ENCODE measurements at places on chromosomes 2 and 18.
A peak's percentile ranks its signal among the peaks of the same experiment; 100 is the strongest.

DNA sequence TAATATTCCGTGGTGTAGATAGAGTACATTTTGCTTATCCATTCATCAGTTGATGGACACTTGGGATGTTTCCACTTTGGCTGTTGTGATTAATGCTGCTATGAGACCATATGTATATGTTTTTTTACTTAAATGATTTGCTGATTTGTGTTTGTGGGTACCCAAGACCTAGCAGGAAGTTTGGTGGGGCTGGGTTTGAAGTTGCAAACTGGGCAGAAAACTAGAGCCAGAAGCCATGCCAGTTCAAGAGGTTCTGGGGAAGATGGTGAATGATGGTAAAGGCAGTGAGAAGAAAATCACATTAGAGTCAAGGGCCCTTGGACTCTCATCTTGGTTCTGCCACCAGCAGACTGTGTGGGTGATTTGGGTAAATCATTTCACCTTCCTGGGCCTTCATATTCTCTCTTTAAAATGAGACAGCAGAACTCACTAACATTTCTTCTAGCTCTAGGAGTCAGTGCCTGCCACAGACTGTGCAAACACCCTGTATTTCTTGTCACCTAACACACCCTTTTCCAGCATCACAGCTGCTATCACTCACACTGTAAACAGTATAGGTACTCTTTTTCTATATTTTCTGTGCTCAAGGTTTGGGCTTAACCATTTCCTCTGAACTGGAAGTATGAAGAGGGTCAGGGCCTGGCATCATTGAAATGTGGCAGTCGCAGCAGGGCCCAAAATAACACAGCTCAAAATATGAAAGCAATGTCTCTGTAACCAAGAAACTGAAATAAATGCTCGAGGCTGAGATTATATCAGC, 8.4 kb upstream of the CTLA4 start:
- DNase-seq = no peak

DNA sequence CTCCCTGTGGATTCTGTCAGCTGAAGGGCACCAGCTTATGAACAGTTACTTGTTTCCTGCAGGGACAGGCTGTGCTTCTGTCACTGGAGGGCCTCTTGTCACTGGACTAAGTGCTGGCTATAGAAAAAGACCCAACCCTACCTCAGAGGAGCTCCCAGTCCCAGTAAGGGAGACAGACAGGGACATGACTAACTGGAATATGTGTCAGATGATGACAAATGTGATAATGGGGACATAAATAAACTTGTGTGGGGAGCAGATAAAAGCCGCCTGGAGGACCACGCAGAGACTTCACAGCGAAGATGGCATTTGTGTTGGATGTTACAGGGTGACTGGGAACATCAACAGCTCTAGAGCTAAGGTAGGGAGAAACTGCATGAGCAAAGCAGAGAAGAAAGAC, 95.0 kb downstream of the MAPRE2 start:
- DNase-seq = no peak

DNA sequence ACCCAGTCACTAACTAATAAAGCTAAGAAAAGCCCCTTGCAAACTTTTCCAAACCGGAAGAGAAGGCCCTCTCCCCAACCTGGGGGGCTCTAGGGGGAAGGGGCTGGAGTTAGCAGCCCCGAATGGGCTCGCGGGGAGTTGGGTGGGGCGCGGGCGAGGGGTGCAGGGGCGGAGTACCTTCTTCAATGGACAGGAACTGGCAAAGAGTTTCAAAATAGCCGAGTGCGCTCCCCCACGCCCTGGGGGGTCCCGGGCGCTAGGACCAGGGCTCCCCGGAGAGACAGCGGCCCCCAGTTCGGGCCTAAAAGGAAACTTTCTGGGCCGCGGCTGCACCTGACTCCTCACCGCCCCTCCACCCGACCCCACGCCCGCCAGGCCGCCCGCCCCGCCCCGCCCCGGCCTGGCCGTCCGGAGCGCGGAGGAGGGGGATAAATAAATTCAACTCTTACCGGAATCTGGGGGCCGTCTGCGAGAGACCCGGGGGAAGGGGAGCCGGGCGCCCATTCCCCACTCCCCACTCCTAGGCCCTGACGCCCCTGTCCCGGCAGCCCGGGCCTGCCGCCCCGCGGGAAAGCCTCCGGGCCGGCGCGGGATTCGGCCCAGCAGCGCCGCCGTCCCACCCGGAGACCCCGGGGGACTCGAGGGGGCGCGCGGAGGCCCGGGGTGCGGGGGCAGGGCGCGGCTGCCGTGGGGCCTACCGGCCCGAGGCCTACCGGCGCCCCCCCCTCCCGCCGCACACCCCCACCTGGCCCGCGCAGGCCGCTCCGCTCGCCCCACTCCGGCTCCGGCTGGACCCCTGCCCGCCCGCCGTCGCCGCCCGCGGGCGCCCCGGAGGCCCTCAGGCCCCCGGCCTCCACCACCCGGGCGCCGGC, 868 bp downstream of the INO80D start:
- peak; percentile 63 for DNase-seq

- DNase-seq = peak; percentile 67
Observed at GRCh38 chr18:57881818-57882413, 78.8 kb upstream of the ATP8B1 start.

- no peak for DNase-seq
Observed at GRCh38 chr18:35658112-35658511, 76.6 kb downstream of the GALNT1 start.

DNA sequence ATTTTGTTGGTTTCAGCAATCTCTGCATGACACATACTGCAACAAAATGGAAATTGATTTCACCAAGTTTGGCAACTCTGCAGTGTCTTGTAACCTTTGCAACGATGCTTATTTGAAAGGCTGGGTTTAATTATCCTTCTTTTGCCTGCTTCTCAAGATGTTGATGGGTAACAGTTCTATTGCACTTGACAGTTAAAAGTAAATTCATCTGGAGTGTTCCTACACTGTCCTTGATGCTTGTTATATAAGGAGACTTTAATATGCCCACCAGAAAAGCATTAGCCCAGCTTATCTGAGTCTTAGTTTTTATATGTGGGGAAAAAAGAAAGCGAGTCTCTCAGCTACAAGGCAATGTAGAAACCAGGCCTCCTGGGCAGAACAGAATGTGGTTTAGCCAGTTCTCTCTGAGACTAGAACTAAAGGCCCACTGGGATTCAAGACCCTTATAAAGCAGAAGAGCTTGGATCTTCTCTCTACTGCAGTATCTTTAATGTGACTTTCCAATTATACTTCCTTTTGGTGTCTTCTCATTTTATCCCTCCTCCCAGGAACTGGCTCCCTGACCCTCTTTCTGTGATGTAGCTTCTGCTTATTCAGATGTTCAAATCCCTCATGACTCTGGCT, 106.8 kb upstream of the LYPD6 start:
- no peak for DNase-seq

DNA sequence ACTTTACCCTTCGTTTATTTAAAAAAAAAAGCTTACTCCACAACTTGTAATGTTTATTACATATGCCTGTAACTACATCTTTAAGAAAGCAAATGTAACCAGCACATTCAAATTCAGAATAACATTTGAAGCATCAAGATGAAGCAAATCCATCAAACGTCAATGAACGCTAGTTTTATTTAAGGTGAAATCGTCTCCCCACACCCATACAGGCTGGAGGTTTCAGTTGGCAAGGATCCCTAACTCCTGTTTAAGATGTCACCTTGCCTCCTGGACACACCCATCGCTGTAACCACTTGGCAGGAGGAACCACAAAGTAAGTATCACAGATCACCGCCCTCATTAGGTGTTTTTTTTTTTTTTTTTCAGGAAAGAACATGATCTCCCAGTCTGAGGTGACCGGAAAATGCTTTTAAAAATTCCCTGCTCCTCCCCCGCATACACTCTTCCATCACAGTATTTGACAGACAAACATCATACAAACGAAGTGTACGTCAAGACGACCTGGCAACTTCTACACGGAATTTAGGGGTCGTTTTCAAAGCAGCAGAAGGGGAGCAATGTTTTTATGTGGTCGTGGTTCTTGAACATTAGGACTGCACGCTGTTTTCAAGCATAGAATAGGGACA, 19.7 kb upstream of the STPG4 start:
- peak; percentile 39 for DNase-seq

- DNase-seq = no peak
Observed at GRCh38 chr2:99555404-99555803, 65.6 kb upstream of the REV1 start.

DNA sequence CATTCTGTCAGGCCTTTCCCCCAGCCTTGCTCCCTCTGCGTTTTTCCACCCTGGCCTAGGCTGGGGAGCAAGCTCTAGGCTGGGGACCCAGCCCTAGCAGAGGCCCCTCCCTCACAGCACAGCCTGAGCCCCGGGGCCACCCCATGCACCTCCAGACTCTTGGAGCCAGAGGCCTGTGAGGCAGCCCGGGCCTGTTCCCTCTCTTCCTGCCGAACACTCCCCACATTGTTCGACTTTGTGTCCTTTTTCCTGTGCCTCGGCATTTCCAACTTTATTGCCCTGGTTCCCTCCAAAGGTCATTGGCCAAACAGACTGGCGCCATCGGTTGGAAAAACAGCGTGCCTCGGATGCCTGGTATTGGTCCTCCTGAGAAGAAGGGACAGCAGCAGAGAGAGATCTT, 79.7 kb downstream of the HS1BP3 start:
- DNase-seq = no peak

DNA sequence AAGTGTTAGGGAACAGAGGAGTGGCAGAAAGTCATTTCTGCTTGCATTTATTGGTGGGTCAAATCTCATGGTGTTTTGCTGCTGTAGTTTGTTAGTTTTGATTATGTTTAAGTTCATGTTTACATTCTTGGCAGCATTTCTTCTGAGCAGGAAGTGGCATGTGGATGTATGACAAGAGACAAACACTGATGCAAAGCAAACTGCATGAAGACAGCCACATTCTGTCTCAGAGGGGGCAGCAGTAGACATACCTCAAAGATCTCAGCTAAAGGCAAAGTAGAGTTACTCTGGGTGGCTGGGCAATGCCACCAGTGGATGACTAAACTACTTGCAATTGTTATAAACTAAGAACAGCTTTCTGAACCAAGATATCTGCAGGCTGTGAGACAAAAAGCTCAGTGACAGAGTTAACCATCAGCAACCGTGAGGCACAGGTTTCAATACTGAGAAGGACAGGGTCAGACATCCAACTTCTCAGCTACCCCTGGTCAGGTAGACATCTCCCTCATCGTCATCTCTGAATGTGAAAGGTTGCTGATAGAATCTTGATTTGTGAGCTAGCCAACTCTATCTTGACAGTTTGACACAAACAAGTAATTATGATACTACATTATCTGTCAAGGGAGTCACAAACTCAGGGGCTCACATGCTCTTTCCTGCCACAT, 16.4 kb downstream of the GALNT3 start:
- DNase-seq = no peak

DNA sequence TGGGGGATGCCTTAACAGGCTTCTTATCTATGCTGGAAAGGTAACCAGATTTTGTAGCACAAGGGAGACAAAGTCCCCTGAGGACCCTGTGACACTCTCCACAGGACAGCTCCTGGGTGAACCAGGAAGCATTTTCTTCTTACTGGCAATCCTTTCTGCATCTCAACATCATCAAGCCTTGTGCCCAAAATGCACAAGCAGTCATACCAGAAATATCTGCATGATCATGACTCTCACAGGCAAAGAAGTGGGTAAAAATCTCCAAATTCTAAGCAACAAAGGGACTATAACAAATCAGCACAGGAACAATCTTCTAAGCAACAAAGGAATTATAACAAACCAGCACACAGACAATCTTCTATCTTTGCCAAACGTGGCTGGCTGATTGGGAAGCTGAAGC, 99.1 kb upstream of the CD226 start:
- DNase-seq = no peak

DNA sequence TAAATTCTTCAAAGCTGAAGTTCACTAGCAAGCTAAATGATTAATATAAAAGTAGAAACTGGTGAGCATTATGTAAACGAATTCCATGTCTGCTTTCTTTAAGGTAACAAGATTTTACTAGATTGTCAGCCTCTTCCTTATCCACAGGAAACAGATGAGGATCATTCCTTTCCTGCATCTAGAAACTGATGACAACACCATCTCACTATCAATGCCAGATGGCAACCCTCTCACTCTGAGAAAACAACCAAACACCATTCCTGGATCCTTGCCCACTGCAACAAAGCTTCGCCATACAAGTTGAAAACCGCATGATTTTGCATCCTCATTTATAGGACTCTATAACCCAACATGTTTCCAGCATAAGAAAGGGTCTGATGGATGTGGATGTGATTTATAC, 122.9 kb downstream of the ZNF521 start:
- no peak for DNase-seq

DNA sequence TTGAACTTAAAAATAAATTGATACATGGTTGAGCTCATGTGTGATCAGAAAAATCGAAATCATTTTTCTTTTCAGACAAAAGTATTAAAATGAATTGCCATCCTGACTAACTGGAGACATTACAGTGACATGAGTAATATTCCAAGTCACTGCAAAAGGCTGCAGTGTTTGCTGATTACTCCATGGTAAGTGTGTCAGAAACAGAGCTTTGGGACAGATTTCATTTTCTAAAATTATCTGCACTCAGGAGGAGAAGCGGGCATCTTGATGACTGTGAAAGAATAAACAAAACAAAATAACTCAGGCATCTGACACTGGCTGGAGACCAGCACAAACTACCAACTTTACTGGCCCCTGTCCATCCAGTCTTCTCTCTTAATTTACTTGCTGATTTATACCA, 312.3 kb upstream of the PIK3C3 start:
- DNase-seq = no peak

GRCh38 chr2:60644951-60645350, 91.5 kb upstream of the BCL11A start:
- no peak for DNase-seq

- no peak for DNase-seq
Observed at GRCh38 chr2:8306530-8307351, 375.1 kb upstream of the ID2 start.

GRCh38 chr2:50635824-50636223, 396.1 kb downstream of the NRXN1 start:
- DNase-seq = no peak

DNA sequence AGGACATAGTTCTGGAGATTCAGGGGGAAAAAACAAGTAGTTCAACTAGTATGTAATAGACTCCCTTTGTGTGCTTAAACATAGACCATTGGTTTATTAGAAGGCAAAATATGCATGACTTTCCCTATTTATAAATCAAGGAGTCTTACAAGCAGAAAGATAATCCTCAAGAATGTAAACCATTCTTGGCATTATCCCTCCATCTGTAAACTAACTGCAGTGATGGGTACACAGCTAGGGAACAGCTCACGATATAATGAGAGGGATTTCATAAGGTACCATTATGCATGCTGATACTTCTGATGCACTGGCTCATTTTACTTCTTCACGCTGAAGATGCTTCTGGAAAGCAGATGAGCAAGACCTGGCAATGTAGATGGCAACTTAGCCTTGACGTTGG, 878 bp downstream of the FBXO15 start:
- DNase-seq = no peak

GRCh38 chr2:99762714-99763113, 272.9 kb upstream of the REV1 start:
- DNase-seq = no peak

GRCh38 chr2:11342551-11343367, 1.7 kb downstream of the ROCK2 start:
- DNase-seq = no peak

GRCh38 chr2:178350051-178350450, 100.9 kb downstream of the PRKRA start:
- no peak for DNase-seq

- no peak for DNase-seq
Observed at GRCh38 chr2:179098080-179098689, 48.2 kb upstream of the CCDC141 start.

All from GM20000 (cell line).